ENCODE measurements at places on chromosomes 5 and 9. TPM values are rescaled to one million over a fixed set of nuclear protein-coding genes. Genes with fewer than 3 reads are reported as not detected.

DNA sequence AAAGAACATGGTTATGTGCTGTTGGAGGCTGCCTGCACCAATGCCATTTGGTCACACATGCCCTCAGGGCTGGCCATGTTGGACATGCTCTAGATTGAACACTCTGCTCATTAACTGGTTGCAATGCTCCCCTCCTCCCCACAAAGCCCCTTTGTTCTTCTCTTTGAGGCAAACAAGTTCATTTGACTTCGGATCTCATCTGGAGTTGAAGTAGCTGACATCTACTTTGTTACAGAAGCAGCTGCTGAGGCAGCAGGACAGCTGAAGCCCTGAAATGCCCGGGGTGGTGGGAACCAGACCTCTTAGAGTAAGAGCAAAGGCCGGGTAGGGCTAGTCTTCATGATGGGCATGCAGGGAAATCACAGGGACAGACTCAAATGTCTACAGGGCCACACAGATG, 123.5 kb downstream of the APBA1 start:
- no peak for DNase-seq

TIGD6 gene
- 1.8 TPM for polyA plus RNA-seq

RRAGA gene
- 93.9 TPM for polyA plus RNA-seq

DNA sequence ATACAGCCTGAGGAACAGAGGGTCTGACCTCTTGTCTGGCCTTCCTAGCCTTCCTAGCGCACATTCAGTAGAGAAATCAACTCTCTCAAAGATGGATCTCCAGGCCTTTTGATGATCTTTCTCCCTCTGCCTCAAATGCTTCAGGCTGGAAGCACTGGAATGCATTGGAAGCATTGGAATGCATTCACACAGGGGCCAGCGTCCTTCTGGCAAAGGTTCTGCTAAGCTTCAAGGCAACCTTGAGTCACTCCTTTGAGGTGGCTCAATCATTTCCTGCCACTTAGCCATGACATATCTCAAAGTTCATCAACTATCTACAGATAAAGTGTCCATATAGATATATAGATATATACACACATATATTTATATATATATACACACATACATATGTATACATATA, 42.9 kb downstream of the OR2K2 start:
- DNase-seq: no peak

NOXA1 gene
- polyA plus RNA-seq: 12.8 TPM

GRCh38 chr9:110047232-110047954, 160.6 kb downstream of the C9orf152 start:
- no peak for DNase-seq

DNA sequence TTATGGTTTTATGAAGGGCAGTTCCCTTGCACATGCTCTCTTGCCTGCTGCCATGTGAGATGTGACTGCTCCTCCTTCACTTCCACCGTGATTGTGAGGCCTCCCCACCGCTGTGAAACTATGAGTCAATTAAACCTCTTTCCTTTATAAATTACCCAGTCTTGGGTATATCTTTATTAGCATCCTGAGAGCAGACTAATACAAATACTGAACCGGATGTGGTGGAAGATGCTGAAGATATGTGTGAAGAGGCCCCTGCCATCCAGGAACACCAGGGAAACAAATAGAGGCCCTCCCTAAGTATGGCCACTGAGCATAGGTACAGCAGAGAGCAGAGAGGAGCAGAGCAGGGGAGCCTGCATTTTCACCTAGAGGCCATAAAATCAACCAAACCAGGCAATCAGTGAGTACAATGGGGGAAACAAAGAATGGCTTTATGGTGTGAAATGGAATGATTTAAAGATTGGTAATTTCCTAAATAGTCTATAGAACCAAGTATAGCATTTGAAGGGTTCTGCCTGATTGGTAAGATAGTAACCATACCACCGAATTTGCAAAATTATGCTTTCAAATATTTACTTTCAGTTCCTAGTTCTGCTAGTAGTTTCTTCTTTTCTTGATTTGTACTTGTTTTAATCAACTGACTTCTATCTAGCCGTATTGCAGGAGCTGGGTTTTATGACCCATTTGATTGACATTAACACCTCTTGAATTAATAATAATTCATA, 421.6 kb downstream of the IRX1 start:
- no peak for DNase-seq

GRCh38 chr9:23682891-23683431, 143.1 kb downstream of the ELAVL2 start:
- DNase-seq: no peak

DNA sequence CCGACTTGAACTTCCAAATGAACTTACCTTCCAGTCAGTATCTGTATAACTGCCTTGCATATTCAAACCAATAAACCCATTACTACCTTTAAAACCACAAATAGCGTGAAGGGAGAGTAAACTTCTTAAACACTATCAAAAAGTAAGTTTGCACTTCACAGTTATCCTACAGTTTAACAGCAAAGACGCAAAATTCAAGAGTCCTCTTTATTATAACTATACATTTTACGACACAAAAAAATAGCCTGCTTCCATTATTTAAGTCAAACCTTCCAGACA, 1.8 kb downstream of the PTBP3 start:
- no peak for DNase-seq

DNA sequence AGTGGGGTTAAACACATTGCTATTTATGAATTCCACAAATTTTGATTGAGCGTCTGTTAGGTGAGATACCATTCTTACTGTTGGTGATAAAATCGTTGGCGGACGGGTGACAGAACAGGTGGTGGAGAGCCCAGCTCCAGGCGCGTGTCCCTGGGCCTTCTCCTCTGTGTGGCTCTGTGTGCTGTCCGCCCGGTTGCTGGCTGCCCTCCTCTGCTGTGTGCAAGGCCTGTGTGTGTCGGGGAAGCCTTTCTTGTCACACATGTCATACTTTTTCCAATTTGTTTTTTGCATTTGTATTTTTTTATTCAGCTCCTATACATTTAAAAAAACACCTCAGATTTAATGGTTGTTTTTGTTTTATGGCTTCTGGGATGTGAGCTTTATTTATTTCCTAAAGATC, 33.9 kb downstream of the TENT4A start:
- no peak for DNase-seq

GRCh38 chr5:41747301-41747700, 122.9 kb downstream of the OXCT1 start:
- no peak for DNase-seq

DNA sequence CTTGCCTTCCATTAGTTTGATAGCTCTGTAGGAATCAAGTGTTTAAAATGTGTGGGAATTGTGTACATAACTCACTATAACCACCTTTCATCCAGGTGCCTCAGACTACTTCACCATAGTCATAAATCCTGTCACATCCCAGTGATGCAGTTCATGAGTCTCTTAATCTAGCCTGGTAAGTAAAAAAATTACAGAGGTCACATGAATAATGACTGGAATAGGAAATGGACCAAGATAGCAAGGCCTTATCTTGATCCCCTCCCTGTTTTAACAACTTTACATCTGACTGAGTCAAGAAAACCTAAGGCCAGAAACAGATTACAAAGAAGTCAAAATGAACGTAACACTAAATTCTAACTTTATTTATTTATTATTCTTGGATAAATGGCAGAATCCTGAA, 1.5 kb upstream of the RNF145 start:
- no peak for DNase-seq

DNA sequence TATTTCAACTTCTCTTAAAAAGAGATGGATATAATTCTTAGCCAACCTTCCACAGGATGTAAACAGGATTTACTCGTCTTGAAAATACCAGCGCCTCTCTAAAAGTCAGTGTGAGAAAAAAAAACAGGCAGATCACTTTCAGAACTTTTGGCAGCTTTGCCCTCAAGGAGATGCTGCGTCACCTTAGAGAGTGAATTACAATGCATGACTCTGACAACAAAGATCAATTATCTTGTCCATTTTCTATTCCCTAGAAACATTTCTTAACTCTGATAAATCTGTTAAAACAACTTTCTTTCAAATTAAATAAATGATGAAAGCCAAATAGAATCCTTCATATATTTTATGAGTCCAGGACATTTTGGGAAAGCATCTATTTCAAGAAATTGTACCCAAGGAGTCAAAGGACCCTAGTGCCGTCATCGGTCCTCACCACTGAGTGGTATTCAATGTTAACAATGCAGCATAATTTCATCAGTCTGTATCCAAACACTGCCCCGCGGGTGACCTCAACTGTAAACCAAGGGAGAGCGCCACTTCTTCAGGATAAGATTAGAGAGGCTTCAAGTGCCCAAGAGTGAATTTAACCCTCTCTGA, 536.0 kb downstream of the PDE4D start:
- no peak for DNase-seq

DNA sequence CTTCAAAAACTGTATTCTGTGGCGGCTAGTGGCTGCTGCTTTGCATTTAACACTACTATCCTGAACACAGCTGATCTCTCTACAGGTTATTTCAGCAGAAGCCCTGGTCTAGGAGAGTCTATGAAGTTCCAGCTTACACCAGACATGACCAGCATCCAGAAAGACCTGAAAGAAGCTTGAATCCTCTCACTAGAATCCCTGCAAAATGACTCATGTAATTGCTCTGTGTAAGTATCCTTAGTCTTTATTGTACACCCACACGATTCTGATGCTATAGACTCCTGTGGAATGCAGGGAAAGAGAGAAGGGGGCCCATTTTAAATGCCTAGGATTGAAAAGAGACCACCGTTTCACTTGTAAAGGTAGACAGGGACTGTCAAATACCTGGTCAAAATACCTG, 859 bp upstream of the GRIA1 start:
- DNase-seq: no peak

DNA sequence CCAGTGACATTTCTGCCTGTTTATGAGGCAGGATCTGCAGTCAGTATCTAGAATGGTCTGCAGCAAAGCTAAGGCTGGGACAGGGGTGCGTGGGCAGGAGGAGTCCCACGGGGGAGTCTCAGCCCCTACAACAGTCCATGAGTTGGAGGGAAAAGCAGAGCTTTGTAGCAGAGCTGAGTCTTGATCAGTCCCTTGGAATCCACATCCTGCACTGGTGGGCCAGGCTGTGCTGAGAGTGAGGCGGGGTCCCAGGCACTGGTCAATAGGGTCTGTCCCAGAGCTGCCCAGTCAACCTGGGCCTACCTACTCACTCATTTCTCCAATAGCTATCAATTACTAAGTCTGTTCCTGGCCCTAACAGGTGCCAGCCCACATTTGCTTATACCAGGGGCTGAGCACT, 5.9 kb downstream of the ACSL6 start:
- no peak for DNase-seq

GFRA3 gene
- not detected for polyA plus RNA-seq

GMCL2 gene
- not detected for polyA plus RNA-seq

MARCOL gene
- not detected for polyA plus RNA-seq

GRCh38 chr5:137155261-137156000, 343.7 kb downstream of the SPOCK1 start:
- DNase-seq: no peak

GRCh38 chr9:23539311-23539710, 286.7 kb downstream of the ELAVL2 start:
- no peak for DNase-seq

CNTNAP3B gene
- polyA plus RNA-seq: not detected

LEAP2 gene
- polyA plus RNA-seq: 0.57 TPM

DNA sequence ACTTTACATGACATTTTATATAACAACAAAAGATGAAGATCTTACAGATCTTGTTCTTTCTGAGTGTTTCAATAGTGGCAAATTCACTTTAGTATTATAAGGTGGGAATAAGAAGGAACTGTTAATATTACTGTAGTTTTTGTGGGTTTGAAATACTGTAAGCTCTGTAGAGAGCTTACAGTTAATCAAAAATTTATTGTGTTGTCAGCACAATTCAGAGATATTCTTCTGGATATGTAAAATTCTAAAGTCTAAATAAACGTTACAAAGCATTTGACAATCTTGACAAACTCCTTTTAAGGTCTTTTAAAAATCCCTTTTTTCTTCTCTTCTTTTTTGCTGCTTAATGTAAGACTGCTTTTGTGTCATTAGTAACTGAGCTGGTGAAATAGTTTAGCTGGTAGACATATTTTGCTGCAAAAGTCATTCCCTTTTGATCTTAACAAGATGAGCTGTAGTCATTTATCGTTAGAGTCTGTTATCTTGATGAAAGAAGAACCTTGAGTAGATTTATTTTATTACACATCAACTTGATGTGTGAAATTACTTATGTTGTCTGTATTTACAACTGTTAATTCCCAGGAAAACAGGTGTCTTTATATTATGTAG, 186.0 kb downstream of the WDR70 start:
- no peak for DNase-seq

GRCh38 chr9:32265037-32265436, 119.4 kb upstream of the ACO1 start:
- no peak for DNase-seq

Data from CD14-positive monocyte (primary cell).